Liver (tissue), 10 donors: ENCODE measurements at places on chromosomes 16 and 17.

DNA sequence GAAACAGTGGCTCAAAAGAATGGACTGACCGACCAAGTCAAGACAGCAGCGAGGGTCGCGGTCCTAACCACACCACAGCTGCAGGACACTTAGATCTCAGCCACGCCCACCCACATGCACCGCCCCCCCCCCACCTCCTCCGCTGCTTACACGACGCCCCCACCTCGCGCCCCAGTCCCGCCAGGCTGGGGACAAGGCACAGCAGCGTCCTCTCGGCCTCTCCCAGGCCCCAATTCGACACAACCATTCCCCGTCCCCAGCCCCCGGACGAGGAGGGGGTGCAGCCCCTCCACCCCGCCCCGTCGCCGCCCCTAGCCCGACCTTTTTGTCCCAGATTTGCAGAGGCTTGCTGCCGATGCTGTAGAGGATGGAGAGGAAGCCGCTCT lies 477 bp downstream of the CFAP20 start:
- DNase-seq = peak; percentile 53

DNA sequence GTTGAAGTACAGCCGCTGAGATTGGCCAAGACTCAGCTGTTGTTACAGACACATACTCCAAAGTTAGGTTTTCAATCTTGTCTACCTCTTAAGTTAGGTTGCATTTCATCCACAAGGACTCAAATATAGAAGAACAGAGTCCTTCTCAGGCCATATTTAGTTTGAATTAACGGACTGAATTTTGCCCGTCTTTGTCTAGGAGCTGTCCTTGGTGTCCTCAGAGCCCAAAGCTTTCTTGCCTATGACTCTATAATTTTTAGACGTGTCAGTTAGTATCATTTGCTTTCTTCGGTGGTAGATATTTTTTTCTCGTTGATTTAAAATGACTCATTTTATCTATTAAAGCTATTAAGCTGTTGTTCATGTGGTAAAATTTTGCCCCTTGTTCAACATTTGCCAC lies 403.2 kb downstream of the HS3ST3B1 start:
- DNase-seq = no peak

DNA sequence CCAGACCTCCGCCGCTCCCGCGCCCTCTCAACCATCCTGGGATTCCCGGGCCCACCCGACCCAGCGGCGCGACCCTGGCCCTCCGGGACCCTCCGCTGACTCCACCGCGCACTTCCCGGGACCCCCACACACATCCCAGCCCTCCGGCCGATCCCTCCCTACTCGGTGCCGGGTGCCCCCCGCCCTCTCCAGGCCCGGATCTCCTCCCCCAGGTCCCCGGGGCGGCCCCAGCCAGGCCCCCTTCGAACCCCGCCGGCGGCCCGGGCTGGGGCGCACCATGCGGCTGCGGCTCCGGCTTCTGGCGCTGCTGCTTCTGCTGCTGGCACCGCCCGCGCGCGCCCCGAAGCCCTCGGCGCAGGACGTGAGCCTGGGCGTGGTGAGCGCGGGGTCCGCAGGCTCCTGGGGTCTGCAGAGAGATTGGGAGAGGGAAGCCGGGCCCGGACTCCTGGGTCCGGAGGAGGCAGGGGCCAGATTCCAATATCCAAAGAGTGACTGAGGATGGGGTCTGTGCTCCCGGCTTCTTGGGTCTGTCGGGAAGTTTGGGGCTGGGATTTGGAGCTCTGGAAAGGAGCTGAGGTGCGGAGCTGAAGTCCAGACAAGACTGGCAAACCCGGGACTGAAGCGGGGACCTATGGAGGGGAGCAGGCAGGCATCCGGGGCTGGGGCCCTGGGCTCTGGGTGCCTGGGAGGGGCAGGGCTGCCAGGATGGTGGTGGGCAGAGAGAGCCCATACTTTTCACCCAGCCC lies 453 bp downstream of the MMP25 start:
- no peak for DNase-seq

DNA sequence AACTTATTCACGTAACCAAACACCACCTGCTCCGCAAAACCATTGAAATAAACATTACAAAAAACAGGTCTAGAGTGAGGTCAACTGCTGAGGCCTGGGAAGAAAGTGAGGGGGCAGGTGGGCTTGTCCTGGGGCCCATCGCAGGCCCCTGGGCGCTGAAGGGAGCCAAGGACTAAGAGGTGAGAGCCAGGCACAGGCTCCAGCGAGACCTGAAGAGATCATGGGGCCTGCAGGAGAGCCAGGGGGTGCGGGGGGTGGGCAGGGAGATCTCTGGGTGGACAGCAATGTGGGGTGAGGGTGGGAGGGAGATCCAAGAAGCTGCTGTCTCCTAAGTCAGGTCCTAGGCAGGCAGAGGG lies 7.9 kb downstream of the ARHGAP27 start:
- no peak for DNase-seq

- DNase-seq = no peak
Observed at GRCh38 chr16:50473356-50473945, 74.7 kb upstream of the NKD1 start.

- no peak for DNase-seq
Observed at GRCh38 chr17:47981462-47981861, 10.5 kb downstream of the CDK5RAP3 start.

GRCh38 chr16:81810361-81810760 lies 31.3 kb downstream of the PLCG2 start:
- DNase-seq = no peak

DNA sequence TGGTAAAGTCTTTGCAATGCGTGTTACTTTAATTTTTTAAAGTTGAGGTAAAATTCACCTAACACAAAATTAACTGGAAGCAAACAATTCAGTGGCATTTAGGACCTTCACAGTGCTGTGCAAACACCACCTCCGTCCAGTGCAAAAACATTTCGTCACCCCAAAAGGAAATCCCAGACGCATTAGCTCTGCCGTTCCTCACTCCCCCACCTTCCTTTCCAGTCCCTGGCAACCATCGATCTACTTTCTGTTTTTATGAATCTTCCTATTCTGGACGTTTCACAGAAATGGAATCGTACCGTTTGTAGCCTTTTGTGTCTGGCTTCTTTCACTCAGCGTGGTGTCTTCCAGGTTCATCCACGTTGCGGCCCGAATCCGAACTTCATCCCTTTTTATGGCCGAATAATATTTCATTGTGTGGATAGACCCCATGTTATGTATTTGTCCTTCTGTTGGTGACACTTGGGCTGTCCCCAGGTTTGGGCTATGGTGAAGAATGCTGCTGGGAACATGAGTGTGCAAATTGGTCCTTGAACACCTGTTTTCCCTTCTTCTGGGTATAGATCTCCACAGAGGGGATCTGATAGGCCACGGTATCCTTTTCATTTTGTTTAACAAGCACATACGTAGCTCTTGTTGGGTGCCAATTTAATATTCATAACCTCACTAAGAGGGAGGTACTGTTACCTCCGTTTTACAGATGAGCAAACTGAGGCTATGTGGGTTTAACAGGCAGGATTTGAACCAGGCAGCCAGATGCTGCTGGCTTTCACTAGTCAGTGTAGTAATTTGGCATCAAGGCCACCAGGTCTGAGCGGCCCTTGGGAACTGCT lies 232.0 kb upstream of the GSE1 start:
- no peak for DNase-seq

DNA sequence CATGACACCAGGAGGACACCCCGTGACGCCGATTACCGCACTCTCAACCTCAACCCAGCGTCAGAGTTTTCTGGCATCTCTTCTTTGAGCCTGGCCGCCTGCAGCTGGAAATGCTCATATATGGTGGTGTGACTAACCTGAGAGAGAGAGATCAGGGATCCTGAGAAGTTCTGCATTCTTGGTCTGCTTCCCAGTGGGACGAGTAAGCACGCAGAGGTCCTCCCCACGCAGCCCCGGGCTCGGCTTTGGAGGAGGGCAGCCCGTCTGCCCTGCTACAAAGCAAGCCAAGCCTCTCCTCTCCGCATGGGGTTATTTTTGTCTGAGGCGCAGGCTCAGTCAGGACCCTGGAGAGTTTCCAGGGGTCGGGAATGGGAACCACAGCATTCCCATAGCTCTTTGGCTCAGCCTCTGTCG lies 16.5 kb downstream of the CRISPLD2 start:
- DNase-seq = no peak

DNA sequence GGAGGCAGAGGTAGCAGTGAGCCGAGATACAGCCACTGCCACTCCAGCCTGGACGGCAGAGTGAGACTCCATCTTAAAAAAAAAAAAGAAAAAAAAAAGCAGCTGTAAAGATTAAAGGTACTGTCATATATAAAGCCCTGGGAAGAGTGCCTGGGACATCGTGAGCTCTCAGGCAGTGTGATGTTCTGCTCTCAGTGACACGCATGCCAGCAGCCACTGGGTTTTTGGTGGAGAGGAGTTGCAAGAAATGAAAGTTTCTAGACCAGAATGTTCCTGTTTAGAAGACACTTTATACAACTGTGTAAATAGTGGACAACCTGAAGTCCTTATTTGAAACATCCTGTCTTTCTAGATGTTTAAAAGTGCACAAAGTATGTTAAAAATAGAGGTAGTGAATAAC lies 213.2 kb downstream of the IRF8 start:
- DNase-seq = no peak

- DNase-seq = peak; percentile 28
Observed at GRCh38 chr17:57682701-57683100, 62.4 kb downstream of the CCDC182 start.

DNA sequence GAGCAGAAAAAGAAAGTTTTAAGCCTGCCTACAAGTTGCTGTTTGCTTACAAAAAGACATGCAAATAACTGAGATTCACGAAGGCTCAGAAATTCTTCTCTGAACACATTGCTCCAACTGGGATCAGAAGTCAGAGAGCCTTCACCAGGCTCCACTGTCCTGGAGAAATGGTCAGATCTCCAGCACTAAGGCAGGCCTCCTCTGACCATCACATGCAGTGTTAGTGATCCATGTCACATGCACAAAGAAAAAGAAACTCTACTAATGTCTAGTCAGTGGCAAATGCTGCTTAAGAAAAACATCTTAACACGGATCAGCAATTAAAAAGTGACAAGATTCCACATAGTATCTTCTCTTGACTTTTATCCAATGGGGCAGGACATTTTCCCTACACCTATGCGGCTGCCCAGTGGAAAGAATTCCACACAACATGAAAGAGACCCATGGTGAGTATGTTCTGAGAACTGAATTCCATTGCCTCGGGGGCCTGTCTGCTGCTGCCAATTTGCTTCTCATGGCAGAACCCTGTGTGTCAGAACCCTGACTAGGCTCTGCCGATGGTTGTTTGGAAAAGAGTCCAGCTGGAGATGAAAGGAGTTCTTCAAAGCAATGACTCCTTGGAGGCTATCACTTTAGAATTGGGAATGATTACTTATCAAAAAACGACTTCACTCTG lies 96.6 kb downstream of the HIC1 start:
- no peak for DNase-seq

DNA sequence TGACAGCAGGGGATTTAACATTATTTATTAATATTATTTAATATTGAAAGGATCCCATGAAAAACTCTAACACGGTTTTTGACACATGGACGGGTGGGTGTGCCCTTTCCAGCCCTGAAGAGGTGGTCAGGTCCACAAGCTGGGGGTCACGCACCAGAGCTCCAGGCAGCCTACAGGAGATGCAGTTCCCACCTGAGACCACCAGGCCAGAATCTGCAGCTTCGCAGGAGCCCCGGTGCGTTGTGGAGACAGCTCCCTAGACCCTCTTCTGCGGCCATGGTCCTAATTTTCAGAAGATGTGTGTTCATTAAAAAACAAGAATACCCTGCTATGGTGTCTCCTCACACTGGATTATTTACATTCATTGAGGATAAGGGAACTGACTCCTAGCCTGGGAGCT lies 331.1 kb downstream of the C16orf95 start:
- DNase-seq = no peak

- DNase-seq = peak; percentile 76
Observed at GRCh38 chr16:49407873-49408550, 34.4 kb downstream of the C16orf78 start.

DNA sequence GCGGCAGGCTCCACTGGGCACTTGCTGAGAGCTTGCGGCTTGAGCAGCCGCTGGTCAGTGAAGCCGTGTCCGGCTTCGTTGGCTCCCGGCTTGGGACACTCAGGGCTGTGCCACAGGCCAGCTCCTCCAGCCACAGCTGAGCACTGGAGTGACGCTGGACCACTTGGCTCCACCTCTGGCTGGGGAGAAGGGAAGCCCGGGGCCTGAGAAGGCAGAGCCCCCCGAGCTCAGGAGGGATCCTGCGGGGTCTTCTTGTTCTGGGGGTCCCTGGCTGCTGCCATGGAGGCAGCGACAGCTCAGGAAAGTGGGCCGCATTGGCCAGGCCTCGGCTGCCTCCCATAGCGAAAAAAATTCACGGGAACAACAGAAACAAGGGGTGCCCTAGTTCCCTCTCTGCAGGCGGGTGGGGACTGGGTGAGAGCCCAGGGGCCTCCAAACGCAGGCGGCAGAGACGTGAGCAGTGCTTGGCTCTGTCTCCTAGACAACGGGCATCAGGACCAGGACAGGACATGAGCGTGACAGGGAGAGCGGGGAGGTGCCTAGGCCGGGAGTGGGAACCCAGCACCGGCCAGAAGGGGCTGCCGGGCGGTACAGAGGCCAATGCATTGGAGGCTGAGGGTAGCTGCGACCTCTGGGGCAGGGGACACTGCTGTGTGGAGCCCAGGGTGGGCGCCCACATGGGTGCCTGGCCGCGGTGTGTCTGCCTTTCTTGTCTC lies 37.7 kb downstream of the SLC7A5 start:
- no peak for DNase-seq

- DNase-seq = no peak
Observed at GRCh38 chr17:75273977-75274708, 3.1 kb upstream of the MIF4GD start.

- DNase-seq = no peak
Observed at GRCh38 chr17:77369544-77369971, 228.8 kb downstream of the SEC14L1 start.

GRCh38 chr16:84673203-84673535 lies 24.9 kb downstream of the KLHL36 start:
- DNase-seq = no peak

DNA sequence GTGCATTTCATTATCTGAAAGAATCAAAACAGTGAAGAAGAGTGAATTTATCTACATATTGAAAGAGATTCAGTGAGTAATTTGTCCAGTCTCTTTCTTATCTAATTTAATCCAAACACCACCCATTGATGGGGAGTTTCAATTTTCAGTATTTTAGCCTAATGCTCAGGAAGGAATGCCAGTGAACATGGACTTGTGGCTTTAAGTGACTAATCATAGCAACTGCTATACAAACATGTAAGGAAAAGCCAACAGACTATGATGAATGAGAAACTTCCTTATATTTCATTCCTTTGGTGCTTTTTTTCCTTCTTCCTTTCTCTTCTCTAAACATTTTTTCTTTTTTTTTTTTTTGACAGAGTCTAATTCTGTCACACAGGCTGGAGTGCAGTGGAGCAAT lies 885.8 kb downstream of the KCNJ2 start:
- no peak for DNase-seq

GRCh38 chr16:89361751-89362539 lies 128.4 kb downstream of the ANKRD11 start:
- no peak for DNase-seq

DNA sequence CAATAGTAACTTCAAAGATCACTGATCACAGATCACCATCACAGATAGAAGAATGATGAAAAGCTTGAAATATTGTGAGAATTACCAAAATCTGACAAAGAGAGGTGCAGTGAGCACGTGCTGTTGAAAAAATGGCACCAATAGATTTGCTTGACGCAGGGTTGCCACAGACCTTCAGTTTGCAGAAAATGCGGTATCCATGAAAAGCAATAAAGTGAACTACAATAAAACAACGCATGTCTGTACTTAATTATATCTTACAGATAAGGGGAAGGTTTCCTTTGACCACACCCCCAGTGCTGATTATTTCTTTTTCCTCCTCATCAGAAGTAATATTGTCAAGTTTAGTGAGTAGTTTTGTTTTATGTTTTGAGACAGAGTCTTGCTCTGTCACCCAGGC lies 21.1 kb upstream of the PYDC1 start:
- DNase-seq = no peak
